ENCODE measurements at places on chromosomes 12 and 14.

DNA sequence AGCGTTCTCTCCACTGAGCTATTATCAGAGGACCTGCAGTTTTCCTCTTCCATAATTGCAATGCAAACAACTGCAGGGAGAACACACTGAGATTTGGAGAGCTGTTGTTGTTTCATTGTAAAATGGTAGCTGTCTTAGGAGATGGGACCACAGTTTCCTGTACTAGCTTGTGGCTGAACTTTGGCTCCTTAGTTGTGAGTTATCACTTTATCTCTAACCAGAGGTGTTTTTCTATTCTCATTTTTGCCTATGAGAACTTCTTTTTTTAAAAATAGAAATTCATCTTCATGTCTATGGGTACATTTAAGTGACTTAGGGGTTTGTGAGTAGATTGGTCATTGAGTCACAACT, 216.5 kb downstream of the SLC38A4 start:
- H3K4me3 ChIP-seq = peak overlapping the region; percentile 7
- peaks cover 26% of the 10 kb centered on the region for H3K4me1 ChIP-seq
- H3K36me3 ChIP-seq = no peaks in the 10 kb centered on the region
- no peak for DNase-seq
- no peaks in the 10 kb centered on the region for H3K27me3 ChIP-seq

- H3K4me3 ChIP-seq = no peak overlapping the region
- no peak for DNase-seq
- peaks cover 11% of the 10 kb centered on the region for H3K4me1 ChIP-seq
- H3K27ac ChIP-seq = no peak overlapping the region
These were observed 12.6 kb upstream of the DDX47 start for GRCh38 chr12:12800406-12801180.

DNA sequence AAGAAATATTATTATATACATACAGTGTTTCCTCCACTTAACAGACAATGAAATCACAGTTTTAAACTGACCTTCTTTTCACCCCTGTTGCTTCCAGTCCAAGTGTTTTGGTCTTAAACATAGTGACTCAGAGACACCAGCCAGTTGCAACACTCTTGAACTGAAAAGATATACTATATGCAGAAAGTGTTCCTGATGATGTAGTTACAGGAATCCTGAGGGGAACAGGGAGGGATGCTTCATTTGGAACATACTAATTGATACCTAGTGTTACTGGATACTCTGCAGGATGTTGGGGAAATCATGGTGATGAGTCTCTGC, 420.8 kb downstream of the CCDC91 start:
- DNase-seq = no peak
- H3K27ac ChIP-seq = no peak overlapping the region
- no peak overlapping the region for H3K4me3 ChIP-seq
- no peaks in the 10 kb centered on the region for H3K4me1 ChIP-seq
- H3K27me3 ChIP-seq = no peaks in the 10 kb centered on the region

DNA sequence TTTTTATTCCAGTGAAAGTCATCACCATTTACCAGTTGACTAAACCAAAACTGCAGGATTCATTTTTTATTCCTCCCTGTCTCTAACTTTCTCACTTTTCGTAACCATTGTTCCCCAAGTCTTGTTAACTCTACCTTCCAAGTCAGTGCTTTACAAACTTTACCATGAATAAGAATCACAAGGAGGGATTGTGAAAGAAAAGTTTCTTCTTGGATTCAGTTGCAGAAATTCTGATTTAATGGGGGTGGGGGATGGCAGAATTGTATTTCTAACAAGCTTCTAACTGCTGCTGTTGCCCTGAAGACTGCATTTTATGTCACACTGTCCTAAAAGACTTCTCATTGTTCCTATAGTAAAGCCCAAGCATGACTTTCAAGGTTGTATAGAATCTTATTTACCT, 5.0 kb upstream of the RAB21 start:
- DNase-seq = no peak
- no peaks in the 10 kb centered on the region for H3K36me3 ChIP-seq

GRCh38 chr12:54585243-54585642, 3.2 kb downstream of the PPP1R1A start:
- peaks cover 5% of the 10 kb centered on the region for H3K4me1 ChIP-seq
- H3K4me3 ChIP-seq = no peak overlapping the region
- no peak for DNase-seq
- H3K27me3 ChIP-seq = peaks cover 17% of the 10 kb centered on the region

DNA sequence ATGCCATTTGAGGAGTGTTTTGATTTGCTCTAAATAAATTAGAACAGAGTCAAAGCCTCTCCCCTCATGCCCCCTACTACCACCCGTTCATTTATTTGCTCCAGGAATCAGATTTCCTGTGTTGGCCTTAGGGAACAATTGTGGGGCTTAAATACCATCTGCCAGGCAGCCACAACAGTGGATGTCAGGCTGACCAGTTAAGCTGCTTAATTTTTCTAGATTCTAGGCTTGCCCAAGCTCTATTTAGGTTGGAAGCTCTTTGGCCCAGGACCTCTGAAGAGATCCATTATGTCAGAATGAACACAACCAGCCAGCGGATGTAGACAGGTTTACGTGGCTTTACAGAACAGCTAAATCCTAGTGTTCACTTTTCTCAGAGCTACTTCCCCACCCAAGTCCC, 1.0 kb upstream of the TIMELESS start:
- no peaks in the 10 kb centered on the region for H3K4me1 ChIP-seq
- H3K4me3 ChIP-seq = no peak overlapping the region
- H3K27me3 ChIP-seq = no peaks in the 10 kb centered on the region
- DNase-seq = no peak
- H3K36me3 ChIP-seq = no peaks in the 10 kb centered on the region

DNA sequence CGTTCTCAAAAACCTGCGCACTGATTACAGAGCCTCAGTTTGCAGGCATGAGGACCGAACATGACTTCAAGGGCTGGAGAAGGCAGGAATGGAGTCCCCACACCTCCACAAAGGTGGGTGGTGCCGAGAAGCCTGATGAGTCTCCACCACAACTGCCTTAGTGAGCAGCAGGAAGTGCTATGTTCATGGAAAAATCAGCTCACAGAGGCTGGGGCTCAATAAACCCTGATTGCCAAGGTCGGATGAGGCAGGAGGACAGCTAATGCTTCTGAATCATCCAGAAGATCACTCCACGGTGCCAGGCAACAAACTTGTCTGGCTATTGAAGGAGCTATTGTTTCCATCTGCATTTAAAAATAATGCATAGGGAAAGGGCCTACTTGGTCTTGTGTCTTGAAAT, 31.1 kb downstream of the APPL2 start:
- DNase-seq = no peak
- no peak overlapping the region for H3K27ac ChIP-seq
- H3K4me3 ChIP-seq = no peak overlapping the region

Measured in effector memory CD4-positive, alpha-beta T cell (primary cell).